Stomach (tissue), 19 donors: ENCODE measurements at places on chromosomes 6 and 20.

DNA sequence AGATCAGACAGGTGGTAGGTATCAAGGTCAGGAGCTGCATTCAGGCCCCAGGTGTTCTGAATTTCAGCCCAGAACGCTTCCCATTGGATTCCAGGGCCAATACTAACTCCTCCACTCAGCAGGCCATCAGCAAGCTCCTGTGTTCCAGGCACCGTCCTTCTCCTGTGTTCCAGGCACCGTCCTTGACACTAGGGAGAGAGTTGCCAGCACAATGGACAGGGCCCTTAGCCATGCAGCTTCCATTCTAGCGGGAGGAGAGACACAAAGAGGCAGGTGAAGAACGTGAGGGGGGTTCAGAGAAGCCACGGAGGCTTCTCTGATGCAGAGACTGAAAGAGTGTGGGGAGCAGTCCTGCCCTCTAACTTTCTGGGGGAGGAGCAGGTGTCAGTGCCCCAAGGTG is 77.7 kb downstream of the FOXC1 start:
- DNase-seq: no peak

GRCh38 chr6:15901141-15902115 is 227.5 kb upstream of the MYLIP start:
- no peak for DNase-seq

GRCh38 chr20:21358737-21359136 is 38.6 kb downstream of the NKX2-4 start:
- no peak for DNase-seq

GRCh38 chr20:21258411-21258810 is 44.7 kb upstream of the XRN2 start:
- no peak for DNase-seq

DNA sequence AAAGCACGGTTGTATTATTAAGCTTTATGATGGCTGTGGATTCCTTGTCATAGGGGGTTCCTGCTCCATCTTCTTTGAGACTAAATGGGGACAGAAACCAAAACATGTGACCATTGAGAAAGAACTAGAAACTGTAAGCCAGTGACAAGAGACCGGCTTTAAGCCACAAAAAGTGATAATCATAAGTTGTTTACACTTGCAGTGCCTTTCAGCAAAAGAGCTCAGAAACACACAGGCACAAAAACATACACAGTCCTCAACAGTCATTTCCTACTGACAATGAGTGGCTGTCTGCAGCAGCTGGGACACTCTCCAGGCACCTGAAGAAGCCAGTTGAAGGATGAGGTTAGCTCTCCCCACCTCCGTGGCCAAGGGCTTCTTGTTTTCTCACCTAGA is 20.0 kb upstream of the UBE2J1 start:
- no peak for DNase-seq
